NCI-H1417 treated with DMSO at 0.1 percent for 48 hours (cell line): ENCODE measurements at places on chromosomes 12 and 14.

- DNase-seq, result no peak
Observed at GRCh38 chr12:11813438-11813813, 164.0 kb downstream of the ETV6 start.

- DNase-seq, result no peak
Observed at GRCh38 chr12:46450279-46450748, 77.7 kb upstream of the SLC38A2 start.

- no peak for DNase-seq
Observed at GRCh38 chr14:84674636-84675035, 855.3 kb upstream of the FLRT2 start.

DNA sequence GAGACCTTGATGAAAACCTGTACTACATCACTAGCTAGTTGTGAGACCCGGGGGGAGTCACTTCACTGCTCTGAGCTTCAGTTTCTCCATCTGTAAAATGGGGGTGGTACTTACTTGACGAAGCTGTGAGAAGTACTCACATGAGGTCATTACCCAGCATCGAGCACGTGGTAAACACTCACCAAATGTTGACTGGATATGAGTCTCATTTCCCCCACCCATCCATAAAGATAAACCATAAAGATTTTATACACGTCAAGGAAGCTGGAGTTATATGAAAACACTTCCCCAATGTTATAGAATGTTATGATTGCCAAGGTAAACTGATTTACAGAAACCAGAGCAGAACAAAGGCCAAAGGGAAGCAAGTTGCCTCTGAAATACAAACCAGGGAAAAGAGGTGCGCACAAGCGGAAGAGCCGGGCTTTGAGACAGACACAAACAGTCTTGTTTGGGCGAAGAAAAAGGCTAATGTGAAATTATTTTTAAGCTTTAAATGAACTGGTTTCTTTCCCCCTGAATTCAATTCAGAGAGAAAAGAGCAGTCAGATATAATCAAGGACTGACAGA is 536.8 kb downstream of the MED13L start:
- no peak for DNase-seq

DNA sequence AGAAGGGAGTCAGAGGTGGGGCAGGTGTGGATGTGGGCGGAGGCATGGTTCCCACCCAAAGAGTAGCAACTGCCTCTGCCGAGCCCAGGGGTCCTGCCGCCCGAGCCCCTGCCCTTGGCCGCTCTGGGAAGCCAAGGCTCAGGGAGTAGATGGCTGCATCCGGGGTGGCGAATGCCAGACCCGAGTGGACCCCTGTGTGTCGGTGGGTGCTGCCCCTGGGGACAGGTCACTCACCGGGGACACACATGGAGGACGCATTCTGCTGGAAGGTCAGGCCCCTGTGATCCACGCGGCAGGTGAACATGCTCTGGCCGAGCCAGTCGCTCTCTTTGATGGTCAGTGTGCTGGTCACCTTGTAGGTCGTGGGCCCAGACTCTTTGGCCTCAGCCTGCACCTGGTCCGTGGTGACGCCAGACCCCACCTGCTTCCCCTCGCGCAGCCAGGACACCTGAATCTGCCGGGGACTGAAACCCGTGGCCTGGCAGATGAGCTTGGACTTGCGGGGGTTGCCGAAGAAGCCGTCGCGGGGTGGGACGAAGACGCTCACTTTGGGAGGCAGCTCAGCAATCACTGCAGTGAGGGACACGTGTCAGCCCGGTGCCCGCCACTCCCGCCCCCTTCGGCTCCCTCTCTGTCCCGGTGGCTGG is 329.0 kb downstream of the TMEM121 start:
- no peak for DNase-seq

DNA sequence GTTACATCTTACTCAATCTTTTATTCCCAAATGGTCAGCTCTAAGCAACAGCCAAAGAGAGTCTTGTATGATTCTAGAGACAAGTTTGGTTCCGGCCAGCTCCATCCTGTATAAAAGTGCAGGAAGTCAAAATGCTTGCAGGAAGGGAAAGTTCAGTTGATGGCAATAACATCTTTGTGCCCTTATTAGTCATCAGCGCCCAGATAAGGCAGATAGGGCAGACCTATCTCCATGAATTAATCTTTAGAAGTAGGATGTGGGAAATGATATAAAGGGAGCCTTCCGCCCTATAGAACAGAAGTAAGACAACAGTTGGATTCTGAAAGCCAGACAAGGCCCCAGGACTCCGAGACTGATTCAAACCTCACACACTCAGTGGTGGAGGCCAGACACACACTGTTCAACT is 6.4 kb downstream of the GNS start:
- no peak for DNase-seq

GRCh38 chr12:122336015-122336946 is 70.0 kb upstream of the VPS33A start:
- no peak for DNase-seq

- DNase-seq, result no peak
Observed at GRCh38 chr14:96783915-96784224, 13.3 kb upstream of the VRK1 start.

DNA sequence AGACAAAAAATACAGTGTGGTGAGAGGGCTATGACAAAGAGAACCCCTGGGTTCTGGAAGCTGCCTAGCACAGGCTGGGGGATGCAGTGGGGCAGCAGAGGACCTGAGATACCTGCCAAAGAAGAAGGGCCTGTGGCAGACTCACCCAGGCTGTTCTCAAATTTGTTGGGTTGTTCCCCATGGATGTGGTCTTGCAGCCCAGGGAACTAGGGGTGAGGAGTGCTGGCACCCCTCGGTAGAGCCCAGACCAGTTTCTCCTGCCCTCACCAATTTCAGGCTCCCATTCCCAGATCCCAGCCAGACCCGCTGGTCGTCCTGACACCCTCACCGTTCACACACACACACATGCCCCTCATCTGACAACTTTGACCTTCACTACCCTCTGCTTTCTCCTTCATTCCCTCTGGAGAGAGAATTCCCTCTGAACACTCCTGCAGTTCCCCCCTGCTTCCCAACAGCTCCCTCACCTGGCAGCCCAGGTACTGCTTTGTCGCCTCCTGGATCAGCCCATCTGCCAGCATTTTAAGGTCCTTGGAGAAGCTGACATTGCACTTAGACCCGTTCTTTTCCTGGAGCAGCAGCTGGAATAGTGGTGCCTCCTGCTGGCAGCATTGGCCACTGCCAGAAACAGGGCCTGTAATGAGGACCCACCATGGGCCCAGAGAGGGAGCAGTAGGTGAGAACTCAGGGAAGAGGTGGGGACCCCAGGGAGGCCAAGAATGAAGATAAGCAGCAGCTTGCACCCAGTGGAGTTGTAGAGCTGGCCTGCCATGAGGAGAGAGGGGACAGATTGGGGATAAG is 5.9 kb upstream of the GDF11 start:
- no peak for DNase-seq

DNA sequence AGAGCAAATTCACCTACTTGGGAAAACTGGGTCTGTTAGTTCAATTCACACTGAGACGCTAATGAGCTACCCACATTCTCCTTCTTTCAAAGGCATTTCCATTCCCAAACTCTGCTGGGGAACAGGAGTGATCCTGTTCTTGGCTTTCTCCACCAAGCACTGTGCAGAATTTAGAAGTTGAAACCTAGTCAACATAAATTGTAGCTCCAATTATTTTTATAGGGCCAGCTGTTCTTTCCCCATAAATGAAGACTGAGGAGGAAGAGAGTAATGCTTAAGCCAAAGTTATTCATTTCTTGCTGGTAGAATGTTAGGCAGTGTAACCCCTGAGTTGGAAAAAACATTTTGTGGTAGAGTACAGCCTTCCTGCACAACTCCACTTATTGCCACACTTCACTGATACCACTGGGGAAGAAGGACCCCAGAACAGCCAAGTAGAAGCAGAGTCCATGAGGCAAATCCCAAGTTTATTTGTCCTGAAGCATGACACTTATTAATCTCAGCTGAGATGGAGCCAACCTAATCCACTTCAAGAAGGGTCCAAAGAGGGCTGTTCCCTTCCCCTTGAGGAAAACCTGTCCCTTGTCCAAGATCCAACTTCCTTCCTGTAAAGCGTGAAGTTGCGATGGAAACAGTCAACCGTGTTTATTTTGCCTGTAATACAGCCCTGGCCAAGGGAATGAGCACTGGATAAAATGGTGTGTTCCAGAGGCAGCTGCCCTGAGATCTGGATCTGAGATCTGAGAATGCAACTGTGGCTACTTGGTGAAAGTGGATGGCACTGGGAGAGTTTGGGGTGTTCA is 151.8 kb downstream of the TBX5 start:
- no peak for DNase-seq

GRCh38 chr14:101571004-101571403 is 9.7 kb downstream of the DIO3 start:
- DNase-seq, result no peak

DNA sequence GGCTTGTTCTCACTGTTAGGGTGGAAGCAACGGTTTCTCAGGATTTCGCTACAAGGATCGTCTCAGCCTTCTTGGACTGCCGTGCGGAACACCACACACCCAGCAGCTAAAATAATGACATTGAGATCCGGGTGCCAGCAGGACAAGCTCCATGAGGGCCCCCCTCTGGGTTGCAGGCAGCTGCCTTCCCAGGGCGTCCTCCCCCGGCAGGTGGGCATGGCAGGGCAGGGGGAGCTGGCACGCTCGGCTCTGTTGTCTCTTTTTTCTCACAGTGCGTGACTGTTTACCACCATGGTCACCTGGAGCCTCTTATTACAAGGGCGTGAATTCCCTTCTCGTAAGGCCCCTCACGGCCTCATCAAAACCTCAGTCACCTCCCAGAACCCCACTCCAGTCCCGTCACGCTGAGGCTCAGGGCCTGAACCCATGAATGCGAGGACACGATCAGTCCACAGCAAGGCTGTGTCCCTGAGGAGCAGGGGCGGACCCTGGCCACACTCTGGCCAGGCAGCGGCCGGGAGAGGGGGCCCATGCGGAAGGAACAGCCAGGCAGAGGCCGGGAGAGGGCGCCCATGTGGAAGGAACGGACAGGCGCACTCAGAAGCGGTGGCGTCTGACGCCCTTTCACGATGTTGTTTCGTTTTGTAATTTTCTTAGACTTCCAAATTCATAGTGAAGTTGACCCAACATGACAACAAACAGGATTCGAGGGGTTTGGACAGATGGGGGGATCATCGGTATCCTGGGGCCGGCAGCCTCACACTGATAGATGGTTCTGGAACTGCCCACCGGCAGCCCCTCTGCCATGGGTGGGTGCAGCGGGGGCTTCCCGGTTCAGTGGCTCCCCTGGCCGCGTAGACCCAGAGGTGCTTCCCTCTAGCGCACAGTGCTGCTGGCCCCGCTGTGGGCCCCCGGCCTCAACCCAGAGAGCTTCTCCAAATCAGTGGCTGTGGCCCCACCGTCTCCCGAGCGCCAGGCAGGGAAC is 10.0 kb downstream of the LRCOL1 start:
- peak; percentile 68 for DNase-seq

GRCh38 chr12:100185361-100185894 is 15.2 kb upstream of the ACTR6 start:
- no peak for DNase-seq

DNA sequence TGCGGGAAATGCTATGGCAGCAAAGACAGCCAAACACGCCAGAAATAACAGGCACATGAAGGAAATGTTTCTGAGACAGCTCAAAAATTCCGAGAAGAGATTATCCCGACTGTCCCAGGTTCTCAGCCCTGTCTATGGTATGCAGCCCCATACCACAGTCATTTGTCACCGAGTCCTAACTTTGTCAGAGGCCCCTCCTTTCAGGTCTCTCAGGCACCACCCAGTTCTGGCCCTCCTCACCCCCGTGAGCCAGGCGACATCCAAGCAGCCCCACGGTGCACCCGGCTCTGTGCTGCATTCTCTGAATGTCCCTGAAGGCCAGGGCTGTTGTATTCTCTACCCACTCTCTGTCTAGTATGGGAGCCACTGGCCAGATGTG is 24.0 kb downstream of the SSH1 start:
- no peak for DNase-seq
